Spinal cord (tissue), 10 donors: ENCODE measurements at places on chromosomes 16 and 17.
A peak's percentile ranks its signal among the peaks of the same experiment; 100 is the strongest.

DNA sequence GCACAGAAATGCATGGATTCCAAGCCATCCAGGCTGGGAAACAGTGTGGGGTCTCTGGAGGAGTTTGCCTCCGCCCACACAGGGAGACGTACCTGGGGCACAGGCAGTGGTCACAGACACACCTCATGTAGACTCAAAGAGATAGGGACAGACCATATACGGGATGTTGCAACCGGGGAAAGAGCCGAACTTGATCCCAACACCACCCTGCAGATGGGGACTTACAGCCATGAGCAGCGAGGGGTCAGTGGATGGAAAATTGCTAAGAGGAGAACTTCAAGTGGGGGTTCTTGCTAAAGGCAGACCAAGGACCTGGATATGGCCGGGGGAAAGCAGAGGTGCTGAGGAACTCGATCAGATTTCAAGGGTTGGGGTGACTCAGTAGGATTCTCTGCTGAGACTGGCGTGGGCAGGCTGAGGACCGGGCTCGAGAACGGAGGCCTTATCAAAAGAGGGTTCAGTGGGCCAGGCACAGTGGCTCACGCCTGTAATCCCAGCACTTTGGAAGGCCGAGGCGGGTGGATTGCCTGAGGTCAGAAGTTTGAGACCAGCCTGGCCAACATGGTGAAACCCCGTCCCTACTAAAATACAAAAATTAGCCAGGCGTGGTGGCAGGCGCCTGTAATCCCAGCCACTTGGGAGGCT is 12.0 kb upstream of the DNAH17 start:
- no peak for DNase-seq

DNA sequence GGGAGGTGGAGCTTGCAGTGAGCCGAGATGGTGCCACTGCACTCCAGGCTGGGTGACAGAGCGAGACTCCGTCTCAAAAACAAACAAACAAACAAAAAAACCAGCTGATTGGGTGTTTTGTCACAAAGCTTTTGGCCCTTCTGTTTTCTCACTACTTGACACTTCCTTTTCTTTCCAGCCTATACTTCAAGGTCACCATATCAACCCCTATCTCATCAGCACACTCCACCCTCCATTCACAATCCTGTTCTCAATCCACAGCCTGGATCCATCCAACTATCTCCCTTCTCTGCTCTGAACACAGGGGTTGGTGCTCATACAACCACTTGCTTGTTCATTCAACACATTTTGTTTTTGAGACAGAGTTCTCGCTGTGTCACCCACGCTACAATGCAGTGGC is 6.6 kb upstream of the MED11 start:
- DNase-seq: no peak

DNA sequence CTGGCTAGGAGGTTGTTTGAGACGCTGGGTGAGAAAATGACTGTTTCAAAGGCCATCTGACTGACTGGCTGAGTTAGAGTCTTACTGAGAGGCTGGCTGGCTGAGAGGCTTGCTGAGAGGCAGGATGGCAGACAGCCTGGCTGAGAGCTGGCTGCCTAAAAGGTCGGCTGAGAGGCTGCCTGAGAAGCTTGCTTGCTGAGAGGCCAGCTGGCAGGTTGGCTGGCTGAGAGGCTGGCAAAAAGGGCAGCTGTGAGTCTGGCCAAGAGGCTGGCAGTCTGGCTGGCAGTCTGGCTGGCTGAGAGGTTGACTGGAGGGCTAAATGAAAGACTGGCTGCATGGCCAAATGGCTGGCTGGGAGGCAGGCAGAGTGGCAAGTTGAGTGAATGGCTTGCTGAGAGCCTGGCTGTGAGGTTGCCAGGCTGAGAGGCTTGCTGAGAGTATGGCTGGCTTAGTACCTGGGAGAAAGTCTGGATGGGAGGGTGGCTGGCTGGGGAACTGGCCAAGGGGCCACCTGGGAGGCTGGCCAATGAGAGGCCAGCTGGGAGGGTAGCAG is 35.3 kb upstream of the ACSM2B start:
- no peak for DNase-seq

DNA sequence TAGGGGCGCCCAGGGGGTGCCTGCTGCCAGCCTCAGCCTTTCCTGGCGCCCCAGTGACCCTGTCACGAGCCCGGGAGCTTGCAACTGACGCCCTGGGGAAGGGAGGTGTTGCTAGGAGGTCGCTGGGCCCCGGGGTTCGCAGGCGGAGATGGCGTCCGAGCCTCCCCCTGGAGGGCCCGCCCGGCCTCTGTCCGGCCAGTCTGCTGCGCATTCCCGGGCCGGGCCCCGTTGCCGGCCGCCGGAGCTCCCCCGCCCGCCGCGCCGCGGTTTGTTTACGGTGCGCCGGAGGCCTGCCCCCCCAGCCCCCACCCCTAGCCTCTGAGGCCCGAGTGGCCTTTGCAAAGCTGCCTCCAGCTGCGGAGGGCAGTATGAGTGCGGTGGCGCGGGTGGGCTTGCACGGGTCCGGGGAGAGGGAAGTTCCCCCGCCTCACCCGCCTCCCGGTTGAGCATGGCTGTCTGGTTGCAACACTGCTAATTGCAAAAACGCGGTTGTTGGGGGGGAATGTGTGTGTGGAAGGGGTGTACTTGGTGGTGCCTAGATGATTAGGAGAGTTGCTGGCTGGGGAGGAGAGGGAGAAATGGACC is 514 bp downstream of the THRA start:
- DNase-seq: no peak

- DNase-seq: no peak
Observed at GRCh38 chr17:56108811-56109284, 44.4 kb upstream of the ANKFN1 start.

- DNase-seq: no peak
Observed at GRCh38 chr16:86092586-86093480, 193.9 kb downstream of the IRF8 start.

DNA sequence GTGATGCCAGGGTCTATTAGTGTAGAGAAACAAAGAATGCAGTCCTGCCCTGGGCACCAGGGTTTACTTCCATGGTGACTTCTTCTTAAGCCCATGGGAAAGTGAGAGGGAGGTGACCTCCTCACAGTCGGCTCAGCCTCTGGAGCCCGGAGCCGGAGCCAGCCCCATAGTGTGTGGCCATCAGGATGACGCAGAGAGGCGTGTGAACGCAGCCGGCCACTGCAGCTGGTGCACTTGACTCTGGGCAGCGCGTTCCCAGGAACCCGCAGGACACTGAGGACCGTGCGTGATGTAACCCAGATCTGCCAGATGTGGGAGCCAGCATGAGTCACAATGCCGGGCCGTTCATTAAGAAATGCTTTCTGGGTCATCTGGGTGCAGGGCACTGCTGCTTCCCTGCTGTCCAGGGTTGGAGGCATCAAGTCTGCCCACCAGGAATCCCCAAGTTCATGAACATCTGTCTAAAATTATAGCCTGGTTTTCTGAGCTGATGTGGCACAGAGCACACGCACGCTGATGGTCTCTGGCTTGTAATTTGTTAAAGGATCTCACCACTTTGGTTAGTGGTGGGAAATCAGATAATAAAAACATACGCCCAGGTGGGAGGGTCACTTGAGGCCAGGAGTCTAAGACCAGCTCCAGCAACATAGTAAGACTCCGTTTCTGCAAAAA is 114.1 kb downstream of the PITPNC1 start:
- peak; percentile 53 for DNase-seq

DNA sequence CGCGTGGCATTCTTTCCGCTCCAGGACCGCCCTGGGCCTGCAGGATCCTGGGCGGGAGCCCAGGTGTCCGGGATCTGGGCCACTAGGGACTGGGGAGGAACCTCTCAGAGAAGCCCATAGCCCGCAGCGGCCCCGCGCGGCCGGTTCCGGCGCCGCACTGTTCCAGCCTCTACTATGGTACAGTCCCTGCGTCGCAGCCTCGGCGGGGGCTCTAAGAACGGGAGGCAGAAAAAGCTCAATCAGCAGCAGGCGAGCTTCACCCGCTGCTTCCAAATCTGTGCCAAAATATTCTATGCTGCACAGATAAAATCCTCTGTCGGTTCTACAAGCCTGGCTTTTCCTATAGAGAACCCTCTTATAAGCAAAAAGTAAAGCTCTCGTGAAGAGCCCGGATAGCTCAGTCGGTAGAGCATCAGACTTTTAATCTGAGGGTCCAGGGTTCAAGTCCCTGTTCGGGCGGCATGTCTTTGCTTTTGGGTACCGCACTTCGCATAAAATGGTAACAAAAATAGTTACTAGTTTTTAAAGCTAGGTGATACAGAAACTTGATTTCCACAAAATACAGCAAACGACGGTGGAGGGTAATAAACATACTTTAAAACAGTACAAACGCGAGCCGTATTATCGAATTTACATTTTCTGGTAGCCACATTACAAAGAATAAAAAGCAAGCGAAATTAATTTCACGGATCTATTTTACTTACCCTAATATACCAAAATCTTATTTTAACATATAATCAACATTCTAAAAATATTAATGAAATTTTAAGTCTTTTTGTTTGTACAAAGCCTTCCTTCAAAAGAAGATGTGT is 661 bp upstream of the ALOXE3 start:
- no peak for DNase-seq

DNA sequence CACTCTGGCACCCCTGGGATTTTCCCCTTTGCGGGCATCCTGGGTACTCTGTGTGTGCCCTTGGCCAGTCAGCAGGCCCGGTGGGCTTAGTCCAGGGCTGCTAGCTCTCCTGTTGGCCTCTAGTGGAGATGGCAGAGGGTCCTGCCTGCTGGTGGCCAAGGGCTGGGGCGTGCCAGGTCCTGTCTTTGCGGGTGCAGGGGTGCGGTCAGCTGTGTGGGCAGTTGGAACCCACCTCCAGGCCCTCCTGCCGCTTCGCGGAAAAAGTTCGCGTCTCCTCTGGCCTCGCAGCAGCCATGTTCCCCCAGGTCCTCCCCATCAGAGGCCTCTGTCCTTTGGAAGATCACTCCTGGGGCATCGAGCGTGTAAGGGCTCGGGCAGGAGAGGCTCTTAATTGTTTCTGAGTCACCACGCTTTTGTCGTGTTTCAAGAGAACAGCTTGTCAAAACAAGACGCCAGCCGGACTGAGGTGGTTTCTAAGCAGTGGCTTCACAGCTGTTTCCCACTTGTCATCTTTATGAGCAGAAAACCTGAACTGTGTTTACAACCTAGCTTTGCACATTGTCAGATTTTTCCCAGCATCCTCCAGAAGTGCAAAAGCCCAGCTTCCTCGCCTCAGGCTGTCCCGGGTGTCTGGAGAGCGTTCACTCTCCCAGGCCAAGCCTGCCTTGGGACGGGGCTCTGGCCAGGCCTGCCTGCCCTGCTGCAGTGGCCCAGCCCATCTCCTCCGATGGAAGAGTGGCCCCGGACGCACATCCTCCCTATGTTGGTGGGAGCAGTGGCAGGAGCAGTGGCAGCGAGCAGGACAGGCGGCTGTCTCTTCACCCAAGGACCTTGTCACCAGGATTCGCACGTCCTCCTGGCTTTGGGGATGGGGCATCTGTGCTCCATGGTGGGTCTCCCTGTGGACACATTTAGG is 5.0 kb upstream of the DNASE1L2 start:
- no peak for DNase-seq

DNA sequence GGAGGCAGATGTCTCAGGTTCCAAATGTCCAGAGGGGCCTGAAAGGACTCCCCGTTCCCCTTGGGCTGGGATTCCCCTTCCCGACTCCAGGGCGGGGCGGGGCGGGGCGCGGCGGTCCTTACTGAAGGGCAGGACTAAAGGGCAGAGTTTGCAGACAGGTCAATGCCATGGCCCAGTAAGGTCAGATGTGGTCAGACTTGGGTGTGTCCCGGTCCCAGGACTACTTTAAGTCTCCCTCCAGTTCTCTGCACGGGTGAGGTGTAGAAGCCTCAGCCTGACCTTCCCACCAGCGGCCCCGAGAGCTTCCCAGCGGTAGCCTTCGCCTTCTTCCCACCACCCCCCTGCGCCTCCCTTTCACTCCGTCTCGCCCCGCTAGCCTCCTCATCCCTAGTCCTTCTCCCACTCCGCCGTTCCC is 532 bp downstream of the KDM6B start:
- DNase-seq: no peak

- DNase-seq: no peak
Observed at GRCh38 chr16:49809062-49809461, 46.9 kb downstream of the ZNF423 start.

- no peak for DNase-seq
Observed at GRCh38 chr17:50134206-50135110, 4.5 kb upstream of the SAMD14 start.

DNA sequence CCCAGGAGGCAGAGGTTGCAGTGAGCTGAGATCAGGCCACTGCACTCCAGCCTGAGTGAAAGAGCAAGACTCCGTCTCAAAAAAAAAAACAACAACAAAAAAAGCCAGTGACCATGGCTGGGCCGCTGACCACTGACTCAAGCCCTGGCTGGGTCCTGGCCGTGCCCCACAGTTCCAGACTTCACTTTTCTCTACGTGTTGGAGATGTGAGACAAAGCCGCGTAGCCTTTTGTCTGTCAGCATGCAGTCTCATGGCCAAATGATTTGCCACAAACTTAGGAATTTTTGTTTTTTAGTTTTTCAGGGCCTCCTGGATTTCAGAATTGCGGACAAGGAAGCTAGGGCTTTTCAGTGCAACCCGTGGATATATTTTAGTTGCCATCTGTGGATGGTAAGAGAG is 89.3 kb upstream of the CIBAR2 start:
- no peak for DNase-seq

DNA sequence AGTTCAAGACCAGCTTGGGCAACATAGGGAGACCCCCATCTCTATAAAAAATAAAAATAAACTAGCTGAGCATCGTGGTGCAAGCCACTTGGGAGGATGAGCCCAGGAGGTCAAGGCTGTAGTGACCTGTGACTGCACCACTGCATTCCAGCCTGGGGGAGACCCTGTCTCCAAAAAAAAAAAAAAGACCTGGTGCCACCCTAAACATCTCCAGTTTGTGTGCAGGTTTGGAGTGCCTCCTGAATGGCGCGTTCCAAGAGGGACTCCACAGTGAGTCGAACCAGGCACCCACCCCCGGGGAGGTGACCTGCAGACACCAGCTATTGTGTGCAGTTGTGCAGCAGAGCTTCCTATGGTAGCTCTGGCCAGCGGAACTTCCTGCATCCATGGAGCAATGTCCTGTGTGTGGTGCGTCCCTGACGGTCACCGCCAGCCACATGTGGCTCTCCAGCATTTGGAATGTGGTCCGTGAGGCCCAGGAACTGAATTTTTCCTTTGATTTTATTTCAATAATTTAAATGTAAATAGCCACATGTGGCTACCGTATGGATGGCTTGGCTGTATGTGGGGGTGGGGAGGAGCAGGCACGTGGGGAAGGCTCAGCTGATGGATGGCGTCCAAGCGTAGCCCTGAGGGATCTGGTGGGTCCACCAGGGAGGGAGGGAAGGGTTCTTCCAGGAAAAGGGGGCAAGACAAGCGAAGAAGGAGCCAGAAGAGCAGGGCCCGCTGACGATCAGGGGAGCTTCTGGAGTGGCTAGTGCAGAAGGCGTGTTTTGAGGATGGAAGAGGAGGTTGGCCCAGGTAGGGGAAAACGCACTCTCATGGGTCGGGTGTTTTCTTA is 107.1 kb upstream of the GSE1 start:
- no peak for DNase-seq
